Activated naive CD4-positive, alpha-beta T cell treated with anti-CD3 and anti-CD28 coated beads, Interleukin-2, amount 50 U/mL, for 16 hours (primary cell): ENCODE measurements at places on chromosomes 11 and 22.
A peak's percentile ranks its signal among the peaks of the same experiment; 100 is the strongest.

DNA sequence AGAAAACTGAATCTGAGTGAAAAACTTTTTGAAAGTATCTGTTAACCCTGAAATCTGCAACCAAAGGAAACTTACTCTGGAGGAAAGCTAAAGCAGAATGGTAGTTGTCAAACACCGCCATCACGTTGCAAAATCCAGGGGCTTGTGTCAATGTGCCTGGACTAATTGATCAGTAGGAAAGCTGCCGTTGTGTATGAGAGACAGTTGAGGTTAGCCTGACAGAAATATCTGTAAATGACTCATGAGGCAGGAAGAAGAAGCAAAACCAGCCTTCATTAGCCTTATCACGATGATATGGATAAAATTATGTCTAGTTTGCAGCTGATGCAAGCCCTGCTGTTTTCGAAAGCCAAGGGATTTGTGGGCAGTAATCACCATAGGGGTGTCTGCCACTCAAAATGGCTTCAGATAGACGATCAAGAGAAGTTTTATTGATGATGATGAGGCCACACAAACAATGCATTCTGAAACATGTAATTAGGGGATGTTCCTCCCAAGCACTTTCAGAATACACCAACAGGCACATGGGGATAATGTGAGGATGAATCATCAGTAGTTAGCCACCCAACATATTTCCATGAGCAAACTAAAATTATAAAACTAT lies 8.9 kb downstream of the SCGB1A1 start:
- DNase-seq = no peak

DNA sequence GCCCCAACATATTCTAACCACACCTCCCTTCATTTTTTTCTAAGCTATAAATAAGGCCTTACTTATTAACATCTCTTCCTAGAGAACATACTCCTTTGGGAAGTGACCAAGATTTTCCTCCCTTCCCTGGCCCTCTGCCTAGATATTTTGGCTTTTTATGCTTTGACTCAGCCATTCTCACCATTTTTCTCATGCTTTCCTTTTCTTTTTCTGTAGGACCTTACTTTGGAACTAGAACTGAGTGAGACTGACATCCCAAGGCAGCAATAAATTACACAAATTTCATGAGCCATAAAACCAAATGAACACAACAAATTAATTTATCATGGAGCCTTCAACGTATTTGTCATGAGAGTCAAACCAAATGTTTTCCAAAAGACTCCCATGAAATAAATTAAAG lies 142.7 kb upstream of the CTSC start:
- DNase-seq = no peak

DNA sequence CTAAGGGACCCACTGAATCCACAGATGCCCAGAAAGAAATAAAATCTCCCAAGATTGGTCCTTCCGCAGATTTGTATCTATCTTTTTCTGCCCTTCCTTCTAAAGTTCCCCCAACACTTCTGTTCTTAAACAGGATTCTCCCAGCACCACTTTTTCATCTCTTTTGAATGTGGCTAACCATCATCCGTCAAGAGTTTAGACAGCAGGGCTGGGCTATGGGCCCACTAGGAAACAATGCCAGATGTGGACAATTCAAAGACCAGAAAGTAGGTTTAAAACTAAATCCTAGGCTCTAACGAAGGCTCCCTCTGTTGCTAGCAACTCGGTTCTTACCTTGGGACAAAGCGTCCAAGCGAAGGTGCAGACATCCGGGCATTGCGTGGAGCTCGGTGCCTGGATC lies 100.0 kb downstream of the AMBRA1 start:
- DNase-seq = no peak

DNA sequence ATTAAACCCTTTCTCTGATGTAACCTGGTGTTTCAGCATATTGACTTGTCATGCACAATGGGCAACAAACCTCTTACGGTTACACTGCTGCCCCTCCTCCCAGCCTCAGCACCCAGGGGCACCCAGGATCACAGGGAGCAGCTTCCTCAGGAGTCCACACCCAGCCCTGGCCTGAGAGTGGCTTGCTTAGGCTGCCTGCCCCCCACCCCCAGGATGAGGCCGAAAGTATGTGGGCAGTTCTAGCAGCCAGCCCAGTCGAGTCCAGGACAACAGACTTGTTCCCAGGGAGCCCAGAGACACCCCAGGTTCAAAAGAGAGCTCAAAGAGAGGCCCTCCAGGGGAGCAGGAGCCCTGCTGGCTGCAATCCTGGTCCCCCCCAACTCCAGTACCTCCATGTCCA lies 108.1 kb upstream of the THY1 start:
- no peak for DNase-seq

DNA sequence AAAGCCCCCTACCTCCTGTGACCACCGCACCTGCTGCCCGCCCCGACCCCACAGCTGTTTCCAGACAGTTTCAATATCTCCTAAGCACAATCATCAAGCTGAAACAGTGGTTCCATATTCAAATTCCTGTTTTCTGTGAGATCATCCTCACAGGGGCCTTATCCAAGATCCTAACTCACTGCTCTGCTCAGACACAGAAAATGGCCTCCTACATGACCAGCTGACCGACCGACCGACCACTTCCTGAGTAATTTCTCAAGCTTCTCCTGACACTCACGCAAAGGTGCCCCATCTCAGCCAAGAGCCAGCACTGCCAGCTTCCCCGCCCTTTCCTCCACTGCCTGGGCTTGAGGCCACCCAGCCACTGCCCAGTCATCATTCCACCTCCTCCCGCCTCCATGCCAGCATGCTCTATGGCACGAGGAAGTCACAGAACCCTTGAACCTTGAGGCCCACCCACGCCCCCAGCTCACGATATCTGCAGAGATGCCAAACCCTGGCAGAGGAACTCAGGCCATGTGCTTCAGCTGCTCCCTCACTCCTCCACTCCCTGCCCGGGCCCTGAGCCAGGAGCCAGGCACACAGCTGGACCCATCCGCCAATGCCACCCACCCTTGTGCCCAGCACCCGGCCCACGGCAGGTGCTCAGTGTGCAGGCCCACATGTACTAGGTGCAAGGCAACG lies 14.0 kb downstream of the KIAA0930 start:
- DNase-seq = no peak

GRCh38 chr22:23155143-23155542 lies 9.9 kb downstream of the RAB36 start:
- DNase-seq = no peak

- peak; percentile 59 for DNase-seq
Observed at GRCh38 chr11:122749005-122749687, 89.2 kb upstream of the CRTAM start.

DNA sequence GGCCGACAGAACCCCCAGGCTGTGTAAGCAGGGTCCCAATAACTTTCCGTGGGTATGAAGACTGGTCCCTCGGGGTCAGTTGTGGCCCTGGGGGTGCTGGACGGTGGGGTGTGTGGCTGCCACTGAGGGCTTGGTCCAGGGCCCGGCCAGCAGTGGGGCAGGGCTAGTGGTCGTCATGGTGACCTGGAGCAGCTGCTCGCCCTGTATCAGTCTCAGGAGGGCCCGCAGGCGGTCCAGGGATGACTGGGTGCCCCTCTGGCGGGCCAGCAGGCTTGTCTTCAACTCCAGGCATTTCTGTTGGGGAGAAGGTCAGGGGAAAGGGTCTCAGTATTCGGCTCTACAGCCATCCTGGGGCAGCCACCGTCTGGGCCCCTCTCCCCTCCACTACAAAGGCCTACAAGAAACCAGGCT lies 126.8 kb downstream of the PHF21B start:
- no peak for DNase-seq

- DNase-seq = no peak
Observed at GRCh38 chr11:72974487-72975205, 160.4 kb downstream of the ATG16L2 start.

GRCh38 chr11:87892291-87892690 lies 283.0 kb downstream of the RAB38 start:
- DNase-seq = no peak

DNA sequence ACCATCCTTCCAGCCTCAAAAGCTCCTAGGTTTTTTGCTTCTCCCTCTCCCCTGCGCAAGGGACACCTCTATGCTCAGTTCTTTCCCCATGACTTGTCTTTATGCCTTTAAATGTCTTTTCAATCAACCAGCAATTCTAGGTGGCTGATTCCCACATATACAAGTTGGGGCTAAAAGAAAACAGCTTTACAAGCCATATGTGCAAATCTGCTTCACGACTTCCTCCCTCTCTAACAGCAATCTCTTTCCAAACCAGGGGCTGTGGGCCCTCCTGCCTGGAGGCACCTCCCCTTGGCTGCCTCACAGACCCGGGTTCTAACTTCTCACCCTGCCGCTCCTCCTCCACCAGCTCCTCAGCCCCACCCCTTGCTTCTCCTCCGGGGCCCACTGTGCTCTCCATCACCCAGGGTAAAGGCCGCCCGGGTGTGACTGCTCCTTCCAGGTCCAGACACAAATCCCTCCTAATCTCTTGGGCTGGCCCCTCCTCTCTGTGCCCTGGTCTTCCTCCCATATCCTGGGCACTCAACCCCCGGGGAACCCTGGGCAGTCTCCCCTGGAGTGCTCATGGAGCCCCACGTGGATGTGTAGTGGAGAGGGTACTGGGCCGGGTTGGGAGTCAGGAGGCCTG lies 14.1 kb downstream of the TMPRSS13 start:
- DNase-seq = no peak

GRCh38 chr11:9750551-9750950 lies 86.7 kb downstream of the SWAP70 start:
- DNase-seq = no peak

- no peak for DNase-seq
Observed at GRCh38 chr11:1162491-1163311, 4.9 kb downstream of the MUC5AC start.

- no peak for DNase-seq
Observed at GRCh38 chr11:36385121-36385970, 89.3 kb downstream of the PRR5L start.

GRCh38 chr22:46259374-46259773 lies 3.8 kb downstream of the PKDREJ start:
- no peak for DNase-seq

DNA sequence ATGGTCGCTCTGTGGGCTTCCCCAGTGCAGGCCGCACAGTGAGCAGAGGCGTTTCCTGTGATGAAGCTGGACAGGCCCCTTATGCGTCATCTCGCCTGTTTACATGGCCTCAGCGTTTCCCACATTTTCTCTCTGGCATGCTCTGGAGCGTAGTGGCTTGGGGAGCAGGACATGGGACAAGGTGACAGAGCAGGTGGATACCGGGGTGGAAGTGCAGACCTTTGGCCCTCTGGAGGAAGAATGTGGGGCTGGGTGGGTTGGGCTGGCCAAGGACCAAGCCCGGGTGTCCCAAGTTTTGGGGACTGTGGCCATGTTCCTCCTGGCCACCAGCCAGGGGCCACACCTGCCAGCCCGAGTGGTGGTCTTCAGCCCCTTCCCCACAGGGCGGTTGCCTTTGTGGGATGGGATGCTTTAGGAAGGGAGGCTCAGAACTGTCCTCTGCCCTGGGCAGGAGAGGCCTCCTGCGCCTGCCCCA lies 446.6 kb downstream of the TBC1D22A start:
- no peak for DNase-seq

DNA sequence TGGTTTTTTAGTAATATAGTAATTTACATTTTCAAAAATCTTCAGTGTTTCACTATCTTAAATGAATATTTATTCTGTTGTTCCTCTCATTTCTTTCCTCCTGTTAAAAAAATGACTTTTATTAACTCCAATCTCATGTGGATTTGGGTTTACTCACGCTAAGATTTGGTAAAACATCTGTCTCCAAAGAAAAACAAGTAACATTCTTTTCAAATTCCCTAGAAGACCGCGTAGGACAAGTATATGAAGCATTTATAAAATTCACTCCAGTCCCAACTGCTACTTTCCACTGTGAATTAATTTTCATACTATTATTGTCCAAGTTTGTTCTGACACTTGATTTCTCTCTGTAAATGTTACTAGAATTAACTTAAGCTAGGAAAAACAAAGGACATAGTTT lies 26.2 kb downstream of the SBF2 start:
- no peak for DNase-seq

DNA sequence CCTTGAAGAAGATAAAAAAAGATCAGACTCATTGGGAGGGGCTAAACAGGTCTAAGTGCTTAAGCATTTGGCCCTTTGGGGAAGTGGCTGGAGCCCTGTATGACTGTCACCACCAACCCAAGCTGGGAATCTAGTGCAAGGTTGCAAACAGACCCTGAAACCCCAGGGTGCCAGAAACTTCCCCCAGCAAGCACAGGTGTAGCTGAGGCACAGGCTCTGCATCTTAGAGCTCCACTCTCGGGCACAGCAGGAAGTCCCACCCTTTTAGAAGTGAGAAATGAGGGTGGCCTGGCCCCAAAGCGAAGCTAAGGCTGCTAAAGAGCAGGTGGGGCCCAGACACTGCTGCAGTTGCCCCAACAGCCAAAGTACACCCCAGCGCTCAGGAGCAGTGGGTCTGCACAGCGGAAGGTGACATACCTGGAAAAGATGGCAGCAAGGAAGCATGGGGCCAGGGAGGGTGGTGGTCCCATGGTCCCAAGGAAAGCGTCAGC lies 5.8 kb upstream of the KDM2A start:
- DNase-seq = no peak

DNA sequence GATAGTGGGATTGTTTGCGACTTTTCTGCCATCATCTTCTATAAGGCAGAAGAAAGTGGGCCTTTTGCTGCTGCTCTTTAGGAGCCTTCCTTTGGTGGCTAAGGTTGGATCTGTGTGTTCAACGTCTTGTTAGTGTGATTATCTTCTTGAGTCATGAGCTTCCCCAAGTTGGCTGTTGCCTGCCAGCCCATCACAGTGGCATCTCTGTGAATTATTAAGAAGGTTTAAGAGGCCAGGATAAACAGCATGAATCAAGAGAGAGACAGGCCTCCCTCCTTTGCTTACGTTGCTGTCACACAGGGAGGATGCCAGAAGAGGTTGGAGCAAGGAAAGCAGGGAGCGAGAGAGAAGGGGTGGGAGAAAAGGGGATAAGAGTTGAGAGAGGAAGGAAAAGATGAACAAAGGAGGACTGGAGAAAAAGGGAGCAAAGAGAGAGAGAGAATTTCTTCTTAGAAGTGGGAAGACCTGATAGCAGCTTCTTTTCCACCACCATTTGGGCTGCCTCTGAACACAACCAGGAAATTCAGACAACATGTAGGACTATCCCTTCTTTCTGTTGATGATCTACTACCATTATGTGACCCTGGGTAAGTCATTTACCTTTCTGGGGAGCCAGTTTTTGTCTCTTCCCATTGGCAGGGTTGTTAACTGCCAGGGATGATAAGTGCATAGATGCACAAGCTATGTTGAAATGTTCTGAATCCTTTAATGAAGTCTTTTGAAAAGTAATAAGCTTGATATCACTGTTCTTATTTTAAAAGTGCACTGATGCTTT lies 126.5 kb downstream of the NAV2 start:
- DNase-seq = no peak

DNA sequence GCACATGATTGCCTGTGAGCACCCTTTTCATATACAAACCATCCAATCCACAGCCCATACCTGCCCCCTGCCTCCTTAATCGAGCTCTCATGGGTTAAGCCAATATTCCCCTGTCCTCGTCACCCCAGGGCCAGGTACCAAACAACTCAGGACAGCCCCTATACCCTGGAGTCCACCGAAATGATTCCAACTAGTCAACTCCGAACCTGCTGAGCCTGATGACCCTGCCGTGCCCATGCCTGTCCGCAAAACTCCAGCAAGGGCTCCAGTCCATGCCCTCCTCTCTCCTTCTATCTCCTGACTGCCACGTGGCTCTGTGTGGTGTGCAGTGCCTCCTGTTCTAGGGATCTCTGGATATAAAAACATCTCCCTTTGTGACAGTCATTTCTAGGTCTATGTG lies 35.5 kb upstream of the SYT13 start:
- DNase-seq = no peak
